RPMI8226 (cell line): ENCODE measurements at places on chromosomes 13 and 19.
A peak's percentile ranks its signal among the peaks of the same experiment; 100 is the strongest.

GRCh38 chr19:6668691-6669090 is 1.3 kb downstream of the TNFSF14 start:
- no peak for DNase-seq

DNA sequence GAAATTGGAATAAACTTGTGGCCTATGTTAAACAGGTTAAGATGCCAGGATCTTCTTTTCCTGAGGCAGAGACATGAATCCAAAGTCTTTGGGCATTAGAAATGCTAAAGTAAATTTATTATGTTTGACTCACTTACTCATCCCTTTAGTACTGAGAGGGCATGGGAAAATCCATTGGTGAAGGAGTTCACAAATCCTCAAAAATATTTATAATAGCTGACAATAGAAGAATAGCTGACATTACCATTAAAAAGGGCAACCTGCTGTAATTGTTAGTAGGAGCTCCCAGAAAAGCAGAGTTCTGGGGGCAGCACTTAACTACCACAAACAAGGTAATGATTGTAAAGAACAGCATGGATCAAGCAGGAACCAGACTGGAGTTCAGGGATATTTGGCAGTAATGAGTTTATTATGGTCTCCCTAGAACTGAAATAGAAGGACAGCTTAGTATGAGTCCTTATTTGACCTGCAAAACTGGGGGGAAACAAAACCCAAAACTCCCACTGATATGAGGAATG is 285.8 kb upstream of the KLHL1 start:
- no peak for DNase-seq

DNA sequence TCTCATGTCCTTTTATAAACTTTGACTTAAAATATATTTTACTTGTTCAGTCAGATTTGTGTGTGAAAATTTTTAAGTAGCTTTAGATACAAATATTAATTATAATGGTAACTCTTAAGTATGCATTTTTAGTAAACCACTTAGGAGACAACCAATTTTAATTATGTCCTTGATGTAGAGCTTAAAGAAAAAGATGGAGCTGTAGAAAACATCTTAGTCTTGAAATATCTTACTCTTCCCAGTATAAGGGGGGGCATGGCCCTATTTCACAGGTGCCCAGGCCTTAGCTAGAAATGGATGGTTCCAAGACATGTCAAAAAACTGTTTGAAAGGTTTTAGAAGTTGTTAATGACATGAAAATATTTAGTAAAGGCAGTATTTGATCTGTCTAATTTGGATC is 43.4 kb upstream of the CEACAM21 start:
- DNase-seq: no peak

GRCh38 chr19:2087621-2088100 is 8.5 kb downstream of the MOB3A start:
- peak; percentile 78 for DNase-seq

DNA sequence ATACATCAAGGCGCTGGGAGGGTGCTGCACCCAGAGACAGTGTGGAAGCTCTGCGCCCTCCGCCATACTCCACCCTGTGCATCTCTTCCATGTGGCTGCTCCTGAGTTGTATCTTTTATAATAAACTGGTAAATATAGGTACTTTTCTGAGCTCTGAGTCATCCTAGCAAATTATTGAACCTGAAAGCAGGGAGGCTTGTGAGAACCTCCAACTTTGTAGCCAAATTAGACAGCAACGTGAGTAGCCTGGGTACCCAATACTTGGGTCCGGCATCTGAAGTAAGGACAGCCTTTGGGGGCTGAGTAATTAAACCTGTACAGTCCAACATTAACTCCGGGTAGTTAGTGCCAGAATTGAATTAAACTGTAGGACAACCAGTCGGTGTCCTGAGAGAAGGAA is 57.4 kb downstream of the RUBCNL start:
- no peak for DNase-seq
